Keratinocyte (primary cell): ENCODE measurements at places on chromosomes 12 and 14. TPM values are rescaled to one million over a fixed set of nuclear protein-coding genes. Genes with fewer than 3 reads are reported as not detected.

Gene NEMF
- 25.7 to 55.1 TPM (median 35.8 TPM) in 3 replicates for polyA plus RNA-seq

Gene NKX2-1
- not detected in 3 replicates for polyA plus RNA-seq

Gene TEP1
- polyA plus RNA-seq: 12.5 to 16.6 TPM (median 12.8 TPM) in 3 replicates

GRCh38 chr12:5520831-5521230, 88.9 kb downstream of the NTF3 start:
- H3K27ac ChIP-seq: no peak overlapping the region
- no peaks in the 10 kb centered on the region for H3K36me3 ChIP-seq
- no peaks in the 10 kb centered on the region for H3K4me1 ChIP-seq
- H3K27me3 ChIP-seq: peaks cover 5% of the 10 kb centered on the region
- DNase-seq: no peak

DNA sequence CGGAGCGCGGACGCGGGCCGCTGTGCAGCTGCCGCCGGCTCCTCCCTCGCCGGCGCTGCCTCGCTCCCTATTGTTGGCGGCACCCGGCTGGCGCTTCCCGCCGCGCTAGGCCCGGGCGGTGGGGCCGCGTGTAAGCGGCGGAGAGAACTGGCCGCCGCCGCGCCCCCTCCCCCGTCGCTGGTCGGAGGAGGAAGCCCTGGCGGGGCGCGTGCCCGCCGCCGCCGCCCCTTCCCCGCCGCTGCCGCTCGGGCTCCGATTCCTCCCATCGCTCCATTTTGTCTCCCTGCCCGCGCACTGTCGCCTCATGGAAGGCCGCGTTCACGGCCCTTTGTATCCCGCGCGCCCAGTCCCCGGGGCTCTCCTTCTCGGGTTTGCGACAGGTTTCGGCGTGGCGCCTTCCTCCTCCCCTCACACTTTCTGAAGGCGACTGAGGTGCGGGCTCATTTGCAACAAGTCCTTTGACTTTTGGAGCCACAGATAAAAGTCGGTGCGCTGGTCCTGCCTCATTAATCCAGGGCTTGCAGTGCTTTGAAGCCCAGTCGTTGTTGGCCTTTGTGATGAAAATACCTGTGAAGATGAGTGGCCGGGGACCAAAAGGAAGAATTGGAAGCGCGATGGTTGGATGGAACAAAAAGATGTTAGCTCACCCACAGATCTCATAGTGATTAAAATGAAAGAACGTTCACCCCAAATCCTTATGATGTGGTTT, 707 bp downstream of the CPSF6 start:
- H3K36me3 ChIP-seq: peaks cover 3% of the 10 kb centered on the region
- no peaks in the 10 kb centered on the region for H3K27me3 ChIP-seq
- no peak for DNase-seq
- peak overlapping the region; percentile 86 for H3K27ac ChIP-seq
- H3K4me1 ChIP-seq: peaks cover 23% of the 10 kb centered on the region

- no peak for DNase-seq
- H3K4me3 ChIP-seq: no peak overlapping the region
- no peaks in the 10 kb centered on the region for H3K4me1 ChIP-seq
Measured at GRCh38 chr12:117031843-117032592, 67.2 kb downstream of the TESC start.

- H3K36me3 ChIP-seq: no peaks in the 10 kb centered on the region
- no peak for DNase-seq
- H3K27ac ChIP-seq: no peak overlapping the region
- no peak overlapping the region for H3K4me3 ChIP-seq
- H3K27me3 ChIP-seq: no peaks in the 10 kb centered on the region
- no peaks in the 10 kb centered on the region for H3K4me1 ChIP-seq
Measured at GRCh38 chr12:100533376-100533775, 40.1 kb upstream of the GAS2L3 start.

- no peaks in the 10 kb centered on the region for H3K36me3 ChIP-seq
- no peak overlapping the region for H3K27ac ChIP-seq
- no peak for DNase-seq
- H3K4me1 ChIP-seq: peaks cover 15% of the 10 kb centered on the region
- H3K27me3 ChIP-seq: no peaks in the 10 kb centered on the region
Measured at GRCh38 chr12:19201661-19202060, 72.1 kb downstream of the PLEKHA5 start.
